ENCODE measurements at places on chromosomes 5 and 9.

DNA sequence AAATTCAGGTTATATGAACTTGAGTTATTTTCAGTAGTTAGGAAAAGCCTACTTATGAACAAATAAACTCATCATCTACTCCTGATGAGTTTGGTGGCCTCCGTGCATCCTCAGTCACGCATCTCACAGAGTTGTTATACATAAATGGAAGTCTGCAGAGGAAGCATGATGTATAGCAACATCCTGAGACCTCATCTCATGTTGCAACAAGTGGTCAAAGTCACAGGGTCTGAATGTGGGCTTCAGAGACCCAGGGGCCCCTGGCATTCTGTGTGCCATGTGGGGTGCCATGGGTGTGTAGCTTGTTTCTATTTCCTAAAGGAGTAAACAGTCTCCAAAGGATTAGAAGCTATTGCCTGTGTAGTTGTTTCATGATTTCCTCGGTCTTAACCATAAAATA, 216.5 kb downstream of the IRX2 start:
- no peak for DNase-seq

DNA sequence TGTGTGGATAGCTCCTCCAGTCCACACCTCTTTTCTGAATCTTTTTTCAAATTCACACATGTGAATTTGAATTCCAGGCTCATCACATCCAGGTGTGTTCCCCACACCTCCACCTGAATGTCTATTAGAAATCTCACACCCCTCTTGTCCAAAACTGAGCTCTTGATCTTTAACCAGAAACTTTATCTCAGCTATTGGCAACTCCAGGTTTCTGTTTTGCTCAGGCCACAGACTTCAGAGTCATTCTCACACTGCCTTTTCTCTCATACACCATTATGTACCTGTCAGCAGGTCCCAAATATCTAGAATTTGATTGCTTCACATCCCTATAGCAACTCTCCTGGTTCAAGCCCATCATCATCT, 11.6 kb downstream of the NIPSNAP3B start:
- DNase-seq, result no peak

GRCh38 chr5:114612406-114612805, 250.5 kb downstream of the KCNN2 start:
- DNase-seq, result no peak

DNA sequence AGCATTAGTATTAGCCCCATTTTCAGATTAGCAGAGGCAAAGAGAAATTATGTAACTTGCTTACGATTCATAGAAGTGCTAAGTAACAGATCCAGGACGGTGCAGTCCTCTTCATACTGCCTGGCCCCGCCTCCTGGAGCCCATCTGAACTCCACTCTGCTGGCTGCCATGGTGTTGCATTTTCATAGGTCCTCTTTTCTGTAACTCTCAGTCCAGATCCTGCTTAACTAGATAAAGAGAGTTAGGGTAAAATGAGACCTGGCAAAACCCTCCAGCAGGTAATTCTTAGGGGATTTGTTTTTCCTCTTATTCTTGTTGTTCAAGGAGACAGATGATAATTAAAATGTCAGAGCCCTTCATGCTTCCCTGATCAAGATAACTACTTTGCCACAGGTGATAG, 135.1 kb upstream of the EFNA5 start:
- no peak for DNase-seq

GRCh38 chr5:174527916-174528540, 196.4 kb upstream of the MSX2 start:
- no peak for DNase-seq

- DNase-seq, result no peak
Measured at GRCh38 chr5:134122530-134122929, 8.0 kb downstream of the TCF7 start.

DNA sequence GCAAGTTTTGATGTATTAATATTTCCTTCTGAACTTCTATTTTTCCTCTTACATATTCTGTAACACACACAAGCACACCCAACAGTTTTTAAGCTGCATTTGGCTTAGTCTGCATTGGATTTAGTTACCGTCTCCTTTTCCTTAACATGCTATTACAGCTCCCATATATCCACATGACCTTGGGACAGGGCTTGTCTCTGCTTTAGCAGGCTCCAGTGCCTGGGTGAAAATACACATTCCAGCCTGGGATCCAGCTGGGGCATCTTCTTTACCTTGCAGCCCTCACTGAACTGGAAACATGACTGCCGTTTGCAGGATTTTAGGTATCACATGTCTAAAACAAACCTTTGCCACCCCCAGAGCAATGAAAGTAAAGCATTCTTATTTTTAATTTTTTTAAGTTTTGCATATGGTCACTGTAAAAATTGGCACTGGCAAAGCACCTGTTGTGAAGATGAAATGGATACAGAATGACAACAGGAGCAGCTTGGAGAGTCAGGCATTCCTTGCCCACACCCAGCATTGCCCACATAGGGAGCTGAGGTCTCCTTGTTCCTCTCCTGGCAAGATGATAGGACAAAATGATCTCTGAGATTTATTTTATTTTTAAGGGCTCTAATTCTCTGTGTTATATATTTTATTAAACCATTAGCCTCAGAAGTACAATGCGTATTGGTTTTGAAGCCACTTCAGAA, 4.0 kb downstream of the GADD45G start:
- no peak for DNase-seq

GRCh38 chr5:97250113-97250512, 67.1 kb upstream of the RIOK2 start:
- DNase-seq, result no peak

DNA sequence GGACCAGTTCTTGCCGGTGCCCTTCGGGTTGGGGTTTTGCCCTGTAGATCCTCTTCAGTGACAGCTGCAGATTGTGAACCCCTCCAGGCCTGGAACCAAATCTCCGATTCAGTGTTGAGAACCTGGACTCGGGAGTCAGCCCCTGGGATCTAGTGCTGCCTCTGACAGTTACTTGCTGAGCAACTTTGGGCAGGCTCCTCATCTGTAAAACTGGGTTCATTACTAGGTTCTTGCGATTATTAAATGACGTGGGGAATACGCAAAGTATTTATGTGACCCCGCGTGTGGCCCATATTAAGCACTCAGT, 600 bp downstream of the ERCC6L2 start:
- no peak for DNase-seq

DNA sequence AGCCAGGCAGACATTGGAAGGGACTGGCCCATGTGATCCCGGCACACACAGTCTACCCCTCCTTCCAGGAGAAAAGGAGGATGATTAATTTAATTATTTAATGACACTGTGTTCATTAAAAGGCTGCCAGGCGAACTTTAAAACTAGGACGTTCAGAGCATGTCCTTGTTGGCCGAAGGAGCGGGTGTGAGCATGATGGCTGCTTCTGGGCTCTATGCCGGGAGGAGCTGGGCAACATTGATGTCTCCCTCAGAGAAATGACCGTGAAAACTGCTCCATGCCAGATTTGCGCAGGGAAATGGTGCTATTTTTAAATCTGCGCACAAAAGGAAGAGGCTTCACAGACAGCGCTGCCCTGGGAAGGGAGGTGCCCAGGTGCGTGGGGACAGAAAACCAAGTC, 284.9 kb upstream of the IRX4 start:
- DNase-seq, result no peak

GRCh38 chr5:53151713-53152458, 42.3 kb upstream of the MOCS2 start:
- DNase-seq, result no peak

All from renal cortex interstitium (tissue), 15 donors.